ENCODE measurements at places on chromosomes 2 and 18.

- DNase-seq: no peak
Observed at GRCh38 chr18:79191956-79192355, 122.8 kb downstream of the ATP9B start.

DNA sequence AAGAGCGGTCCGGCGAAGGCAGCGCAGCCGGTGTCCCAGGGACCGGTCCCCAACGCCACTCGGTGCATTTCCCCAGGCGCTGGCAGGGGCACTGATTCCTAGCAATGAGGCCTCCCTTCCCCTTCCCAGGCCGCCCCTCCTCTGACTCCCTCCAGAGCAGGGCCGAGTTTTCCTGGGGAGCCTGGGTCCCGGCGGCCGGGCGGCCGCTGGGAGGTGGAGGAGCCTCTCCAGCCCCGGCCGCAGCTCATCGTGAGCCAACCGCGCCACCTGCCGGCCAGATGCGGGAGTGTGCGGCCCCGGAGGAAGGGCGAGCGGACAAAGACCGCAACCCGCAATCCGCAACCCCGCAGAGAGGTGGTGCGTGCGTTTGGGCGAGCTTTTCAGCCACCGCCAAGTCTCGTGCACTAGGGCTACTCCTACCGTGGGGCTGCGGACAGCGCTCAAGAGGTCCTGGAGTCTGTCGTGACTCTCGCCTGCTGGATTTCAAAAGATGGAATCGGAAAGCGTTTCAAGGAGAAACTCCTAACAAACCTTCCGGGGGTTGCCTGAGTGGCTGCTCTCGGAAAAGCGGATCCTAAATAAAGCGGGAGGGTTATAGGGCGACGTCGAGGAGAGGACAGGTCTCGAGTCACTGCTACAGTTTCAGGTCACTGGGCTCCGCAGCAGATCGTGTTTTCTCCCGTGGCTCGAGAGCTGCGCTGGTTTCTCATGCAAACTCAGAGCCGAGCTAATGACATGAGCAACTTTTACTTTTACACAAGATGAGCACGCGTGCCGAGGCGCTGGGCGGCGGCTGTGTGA lies 1.5 kb upstream of the EPHA4 start:
- DNase-seq: peak; percentile 85

GRCh38 chr2:46358713-46359112 lies 61.5 kb downstream of the EPAS1 start:
- no peak for DNase-seq

GRCh38 chr2:212264187-212264586 lies 274.4 kb downstream of the ERBB4 start:
- DNase-seq: no peak

DNA sequence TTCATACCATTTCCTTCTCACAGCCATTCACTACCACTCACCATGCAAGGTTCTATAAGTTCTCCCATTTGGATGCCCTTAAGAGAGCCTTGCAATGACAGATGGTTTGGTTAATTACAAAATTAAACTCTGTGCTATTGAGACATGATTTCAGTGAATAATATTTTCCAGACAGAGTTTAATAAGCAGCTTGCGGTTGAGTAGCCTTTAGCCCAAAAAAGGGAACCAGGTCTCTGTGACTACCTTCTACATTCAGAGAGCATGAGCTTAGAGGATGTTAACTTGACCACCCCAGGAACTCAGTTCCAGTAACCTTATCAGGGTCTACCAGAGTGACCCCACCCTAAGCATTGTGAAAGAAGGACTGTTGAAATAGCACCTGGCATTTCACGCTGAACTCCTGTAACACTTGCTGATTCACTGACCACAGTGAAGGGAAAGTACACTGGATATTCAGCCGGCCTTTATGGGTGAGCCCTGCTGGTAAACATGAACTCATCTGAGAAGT lies 1173.1 kb upstream of the ZEB2 start:
- DNase-seq: no peak

DNA sequence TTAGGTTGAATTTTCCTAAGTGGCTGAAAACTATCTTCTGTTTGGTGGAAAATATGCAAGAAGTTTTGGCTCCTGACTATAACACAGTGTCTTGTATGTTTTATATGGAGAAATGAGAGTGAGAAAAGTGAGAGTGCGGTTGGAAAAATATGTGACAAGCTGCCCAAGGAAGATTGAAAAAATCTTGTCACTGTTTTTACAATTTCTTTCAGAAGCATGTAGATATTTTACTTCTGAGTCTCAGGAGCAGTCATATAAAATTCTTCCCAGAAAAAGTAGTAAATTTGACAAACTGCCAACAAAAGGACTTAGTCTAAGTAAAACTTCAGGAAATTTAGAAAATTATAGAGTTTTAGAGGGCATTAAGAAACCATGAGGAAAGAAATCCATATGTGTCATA lies 19.4 kb upstream of the RMND5A start:
- no peak for DNase-seq

GRCh38 chr18:2641638-2642037 lies 13.9 kb upstream of the SMCHD1 start:
- no peak for DNase-seq

GRCh38 chr2:150532879-150533278 lies 45.4 kb upstream of the RND3 start:
- DNase-seq: no peak

GRCh38 chr18:45169610-45170009 lies 445.7 kb upstream of the SLC14A2 start:
- no peak for DNase-seq
